ENCODE measurements at places on chromosomes 13 and 19.

GRCh38 chr13:31595563-31595962 is 143.8 kb upstream of the RXFP2 start:
- DNase-seq = peak; percentile 14

DNA sequence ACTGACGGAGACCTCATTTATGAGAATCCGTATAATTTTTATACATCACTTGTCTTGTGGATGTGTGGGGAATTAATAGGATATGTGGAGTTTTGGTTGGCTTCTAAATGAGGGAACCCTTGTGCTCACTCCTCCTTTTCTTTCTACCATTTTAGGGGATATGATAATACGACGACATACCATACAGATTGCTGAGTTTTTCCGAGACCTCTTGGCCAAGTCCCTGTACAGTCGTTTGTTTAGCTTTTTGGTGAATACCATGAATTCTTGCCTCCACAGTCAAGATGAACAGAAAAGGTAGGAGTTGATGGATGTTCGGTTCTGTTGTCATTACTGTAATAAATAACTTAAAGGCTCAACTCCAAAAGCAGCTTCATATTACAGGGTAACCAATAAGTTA is 335.2 kb downstream of the MYO16 start:
- peak; percentile 44 for DNase-seq

- no peak for DNase-seq
Measured at GRCh38 chr19:53878776-53879139, 3.2 kb upstream of the PRKCG start.

DNA sequence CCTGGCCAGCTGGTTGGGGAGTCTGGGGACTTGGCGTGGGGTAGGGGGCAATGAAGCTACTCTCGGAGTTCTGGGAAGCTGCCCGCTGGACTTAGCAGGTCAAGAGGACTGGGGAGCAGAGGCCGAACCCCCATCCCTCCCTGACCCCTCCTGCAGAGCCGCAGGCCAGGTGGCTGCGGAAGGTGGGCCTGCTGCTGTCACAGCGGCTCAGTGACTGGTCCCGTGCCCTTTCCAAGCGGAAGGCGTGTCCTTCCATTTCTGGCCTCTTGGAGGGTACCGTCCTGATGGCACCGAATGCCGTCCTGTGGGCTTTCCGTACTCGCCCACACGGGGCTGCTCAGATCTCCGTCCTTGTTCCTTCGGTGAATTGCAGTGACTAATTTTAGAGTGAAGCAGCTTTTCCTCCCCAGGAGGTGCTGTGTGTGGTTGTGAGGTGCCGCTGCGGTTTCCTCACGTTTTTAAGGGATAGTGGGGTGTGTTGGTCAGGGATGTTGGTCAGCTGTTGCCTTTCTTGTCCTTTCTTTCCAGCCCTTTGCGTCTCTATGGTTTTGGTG is 20.8 kb downstream of the DOT1L start:
- DNase-seq = no peak

DNA sequence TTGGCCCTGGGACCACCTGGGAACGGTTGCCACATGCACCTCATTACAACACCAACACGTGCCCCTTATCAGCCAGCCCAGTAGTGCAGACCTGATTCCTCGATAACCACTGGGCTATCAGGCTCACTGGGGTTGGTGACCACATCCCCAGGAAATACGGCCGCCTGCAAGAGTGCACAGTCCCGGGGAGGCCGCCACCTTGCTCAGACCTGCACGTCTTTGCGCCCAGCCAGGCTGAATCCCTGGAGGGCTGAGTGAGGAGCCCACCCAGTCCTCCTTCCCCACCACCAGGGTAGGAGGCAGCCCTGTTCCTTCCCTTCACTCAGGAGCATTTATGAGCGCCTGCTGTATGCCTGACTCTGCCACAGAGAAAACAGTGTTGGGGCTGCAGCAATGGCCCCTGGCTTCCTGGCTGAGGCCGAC is 67.8 kb downstream of the CEBPG start:
- no peak for DNase-seq

GRCh38 chr19:33440682-33441081 is 67.2 kb downstream of the CEBPG start:
- DNase-seq = no peak

- peak; percentile 97 for DNase-seq
Measured at GRCh38 chr13:80341101-80341755, at the start of gene SPRY2. Gene SPRY2, minus strand, starts transcription at chr13:80341126. Its CDS starts 3,421 bp downstream, at chr13:80337705.

DNA sequence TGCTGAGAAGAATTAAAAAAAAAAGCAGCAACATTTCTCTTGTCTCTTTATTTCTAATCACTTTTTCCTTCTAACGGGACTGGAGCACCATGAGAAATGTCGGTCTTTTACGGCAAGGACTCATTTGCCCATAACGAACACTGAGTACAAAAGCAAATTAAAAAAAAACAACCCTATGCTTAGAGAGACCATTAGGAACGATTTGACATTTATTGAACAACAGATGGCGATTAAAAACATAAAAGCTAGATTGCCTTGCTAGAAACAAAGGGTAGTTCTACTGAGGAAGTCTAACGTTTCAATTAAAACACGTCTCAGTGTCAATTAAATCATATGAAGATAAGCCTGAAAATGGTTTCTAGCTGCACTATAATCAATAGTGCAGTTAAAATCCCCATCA is 51.1 kb downstream of the OLFM4 start:
- DNase-seq = no peak

- DNase-seq = no peak
Measured at GRCh38 chr13:57030671-57031070, 110.0 kb upstream of the PRR20A start.

DNA sequence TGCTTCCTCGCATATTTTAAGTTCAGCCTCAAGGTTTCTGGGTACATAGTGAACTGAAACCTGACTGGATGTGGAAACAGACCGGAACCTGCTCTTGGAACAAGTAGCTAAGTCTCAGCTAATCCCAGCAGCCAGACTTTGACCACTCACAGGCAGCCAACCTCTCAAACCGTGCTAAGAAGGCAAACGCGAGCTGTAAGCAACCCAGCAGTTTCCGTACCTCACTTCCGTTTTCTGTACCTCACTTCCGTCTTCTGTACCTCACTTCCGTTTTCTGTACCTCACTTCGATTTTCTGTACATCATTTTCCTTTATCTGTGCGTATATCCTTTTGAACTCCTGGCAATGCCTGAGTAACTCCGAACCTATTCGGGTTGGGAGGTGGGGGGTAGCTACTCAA is 96.8 kb downstream of the SUCLA2 start:
- DNase-seq = no peak

GRCh38 chr19:50300814-50301606 is 28.2 kb downstream of the KCNC3 start:
- DNase-seq = peak; percentile 70

- DNase-seq = no peak
Measured at GRCh38 chr13:30856005-30856790, 49.9 kb upstream of the MEDAG start.
